ENCODE measurements at places on chromosomes 7 and 10. TPM values are rescaled to one million over a fixed set of nuclear protein-coding genes. Genes with fewer than 3 reads are reported as not detected.

The PROSER2 gene
- total RNA-seq, result 86.5 TPM

The IRF5 gene
- total RNA-seq, result 13.3 TPM

The IL6 gene
- total RNA-seq, result 1.8 TPM

The PRKAR2B gene
- total RNA-seq, result 3.4 TPM

The TMEM130 gene
- 1.0 TPM for total RNA-seq

The FAM25G gene
- total RNA-seq, result not detected

The CHCHD1 gene
- total RNA-seq, result 36.7 TPM

The ERVW-1 gene
- not detected for total RNA-seq

The METTL27 gene
- 10.8 TPM for total RNA-seq

The SYNPO2L gene
- not detected for total RNA-seq

The SPDYE2B gene
- not detected for total RNA-seq

The MSMB gene
- total RNA-seq, result not detected

The ARF5 gene
- total RNA-seq, result 359 TPM

The A1CF gene
- total RNA-seq, result not detected

The OR2A1 gene
- total RNA-seq, result 0.13 TPM

The ANKRD30A gene
- not detected for total RNA-seq

The CCZ1B gene
- 25.2 TPM for total RNA-seq

The GPR37 gene
- total RNA-seq, result 16.0 TPM

The HMX2 gene
- total RNA-seq, result not detected

The NACAD gene
- total RNA-seq, result 9.4 TPM

The ANXA8L1 gene
- total RNA-seq, result 4.2 TPM

The PDE6C gene
- not detected for total RNA-seq

The FAM25A gene
- total RNA-seq, result not detected

The GPR22 gene
- not detected for total RNA-seq

The HMX3 gene
- not detected for total RNA-seq

The KLF14 gene
- not detected for total RNA-seq

The FAM131B gene
- 0.33 TPM for total RNA-seq

The TRIL gene
- 9.9 TPM for total RNA-seq

The NEUROG3 gene
- total RNA-seq, result not detected

The SFTPA2 gene
- not detected for total RNA-seq

The MCM10 gene
- 13.9 TPM for total RNA-seq

The SYT15 gene
- 0.89 TPM for total RNA-seq

The UCN3 gene
- total RNA-seq, result not detected

The CALN1 gene
- total RNA-seq, result not detected

The STOX1 gene
- 0.16 TPM for total RNA-seq

The BEND7 gene
- 16.8 TPM for total RNA-seq

The NKX6-2 gene
- total RNA-seq, result 0.76 TPM

The SLC29A4 gene
- 4.2 TPM for total RNA-seq

The SLC37A3 gene
- total RNA-seq, result 27.6 TPM

The PTPN20 gene
- 1.8 TPM for total RNA-seq

The CCDC136 gene
- 4.9 TPM for total RNA-seq

The GDF2 gene
- not detected for total RNA-seq

The STAG3 gene
- total RNA-seq, result 0.33 TPM

The NODAL gene
- total RNA-seq, result not detected

The CFAP70 gene
- total RNA-seq, result 1.0 TPM

The GOLGA7B gene
- total RNA-seq, result under 0.01 TPM

The CALHM2 gene
- 3.9 TPM for total RNA-seq
